ENCODE measurements at places on chromosomes 3 and 15.

GRCh38 chr3:195170496-195170895 is 100.5 kb downstream of the XXYLT1 start:
- DNase-seq: no peak

DNA sequence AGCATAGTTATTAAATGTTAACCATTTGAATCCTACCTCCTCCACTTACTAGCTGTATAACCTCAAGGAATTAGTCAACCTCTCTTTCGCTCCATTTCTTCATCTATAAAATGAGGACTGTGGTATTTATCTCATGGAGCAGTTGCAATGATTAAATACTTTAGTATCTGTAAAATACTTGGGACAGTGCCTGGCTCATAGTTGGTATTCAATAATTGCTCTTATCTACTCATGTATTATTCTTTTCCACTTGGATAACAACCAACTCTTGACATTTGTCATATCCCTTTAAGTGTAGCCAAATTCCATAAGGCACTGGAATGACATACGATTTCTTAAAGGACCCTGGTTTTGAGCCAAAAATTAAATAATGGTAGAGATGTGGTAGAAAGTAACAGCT is 72.0 kb downstream of the FSIP1 start:
- no peak for DNase-seq

DNA sequence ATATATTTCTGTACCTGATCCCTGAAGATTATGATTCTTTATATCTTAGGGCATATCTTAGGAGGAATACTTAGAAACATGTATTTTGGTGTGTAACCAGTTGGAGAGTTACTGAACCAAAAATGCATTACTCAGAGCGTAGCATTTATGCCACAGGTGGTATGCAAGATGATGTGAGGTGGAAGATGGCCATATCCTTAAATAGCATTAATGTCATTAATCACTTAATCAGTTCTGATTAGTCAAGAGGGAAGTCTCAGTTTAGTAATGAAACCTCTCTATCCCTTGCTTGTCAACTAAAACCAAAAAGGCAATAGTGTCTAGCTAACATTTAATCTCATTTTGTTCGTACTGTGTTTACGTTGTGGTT is 130.5 kb upstream of the PHLDB2 start:
- DNase-seq: no peak

- DNase-seq: no peak
Observed at GRCh38 chr3:31581660-31582059, 48.9 kb downstream of the STT3B start.

GRCh38 chr3:12832350-12833221 is 8.8 kb downstream of the RPL32 start:
- DNase-seq: no peak

- DNase-seq: no peak
Observed at GRCh38 chr3:45417930-45418847, 29.8 kb downstream of the LARS2 start.

GRCh38 chr3:74643636-74644035 is 29.2 kb upstream of the CNTN3 start:
- DNase-seq: peak; percentile 44

- no peak for DNase-seq
Observed at GRCh38 chr3:10408680-10409079, 87.8 kb upstream of the SEC13 start.

- no peak for DNase-seq
Observed at GRCh38 chr3:71160785-71161546, 422.6 kb downstream of the FOXP1 start.

- no peak for DNase-seq
Observed at GRCh38 chr3:107641572-107642307, 119.0 kb downstream of the BBX start.

GRCh38 chr15:84023636-84024035 is 211.9 kb upstream of the GOLGA6L4 start:
- peak; percentile 33 for DNase-seq

DNA sequence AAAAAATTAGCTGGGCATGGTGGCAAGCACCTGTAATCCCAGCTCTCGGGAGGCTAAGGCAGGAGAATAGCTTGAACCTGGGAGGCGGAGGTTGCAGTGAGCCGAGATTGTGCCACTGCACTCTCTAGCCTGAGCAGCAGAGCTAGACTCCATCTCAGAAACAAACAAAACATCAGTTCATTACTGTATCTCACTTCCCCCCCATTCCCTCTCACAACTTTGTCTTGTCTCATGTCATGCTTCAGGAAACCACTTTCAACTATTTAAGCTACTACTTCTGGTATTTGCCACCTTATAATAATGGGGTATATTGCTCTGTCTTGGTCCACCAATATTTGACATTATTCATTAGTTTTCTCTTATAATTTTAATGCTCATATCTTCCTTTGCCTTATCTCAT is 26.2 kb downstream of the PIK3CA start:
- no peak for DNase-seq

GRCh38 chr15:81419332-81419943 is 45.4 kb upstream of the TMC3 start:
- no peak for DNase-seq

DNA sequence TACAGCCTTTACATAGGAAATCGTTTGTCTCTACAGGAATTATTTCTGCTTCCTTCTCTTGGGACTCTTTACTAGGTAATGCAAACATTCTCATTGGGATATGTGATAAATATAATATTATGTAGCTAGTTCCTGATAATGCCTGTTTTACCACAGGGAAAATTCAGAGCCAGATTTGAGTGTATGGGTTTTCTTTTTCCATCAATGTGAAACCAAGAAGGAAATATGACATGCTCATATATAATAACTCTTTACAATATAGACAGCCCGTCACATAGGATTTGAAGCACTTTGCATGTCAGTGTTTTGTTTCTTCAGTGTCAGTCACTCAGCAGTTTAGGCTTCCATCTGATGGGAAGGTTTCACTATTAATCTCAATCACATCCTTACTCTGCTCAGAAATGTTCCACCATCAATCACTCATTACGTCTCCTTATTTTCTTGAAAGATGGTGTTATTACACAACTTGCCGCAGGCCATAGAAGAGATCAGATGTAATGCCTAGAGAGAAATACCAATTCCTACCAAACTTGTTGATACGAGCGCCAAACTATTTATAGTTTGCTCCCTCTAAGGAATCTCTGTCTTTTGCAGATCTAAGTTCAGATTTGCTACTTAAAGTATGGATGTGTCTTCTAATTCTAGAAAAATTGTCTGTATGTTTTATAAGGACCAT is 314.8 kb downstream of the DIPK2A start:
- no peak for DNase-seq

GRCh38 chr3:57224856-57225255 is 2.7 kb upstream of the APPL1 start:
- DNase-seq: no peak

- no peak for DNase-seq
Observed at GRCh38 chr3:156429125-156429524, 125.8 kb downstream of the SSR3 start.

GRCh38 chr15:70023064-70023768 is 74.5 kb downstream of the TLE3 start:
- DNase-seq: no peak

DNA sequence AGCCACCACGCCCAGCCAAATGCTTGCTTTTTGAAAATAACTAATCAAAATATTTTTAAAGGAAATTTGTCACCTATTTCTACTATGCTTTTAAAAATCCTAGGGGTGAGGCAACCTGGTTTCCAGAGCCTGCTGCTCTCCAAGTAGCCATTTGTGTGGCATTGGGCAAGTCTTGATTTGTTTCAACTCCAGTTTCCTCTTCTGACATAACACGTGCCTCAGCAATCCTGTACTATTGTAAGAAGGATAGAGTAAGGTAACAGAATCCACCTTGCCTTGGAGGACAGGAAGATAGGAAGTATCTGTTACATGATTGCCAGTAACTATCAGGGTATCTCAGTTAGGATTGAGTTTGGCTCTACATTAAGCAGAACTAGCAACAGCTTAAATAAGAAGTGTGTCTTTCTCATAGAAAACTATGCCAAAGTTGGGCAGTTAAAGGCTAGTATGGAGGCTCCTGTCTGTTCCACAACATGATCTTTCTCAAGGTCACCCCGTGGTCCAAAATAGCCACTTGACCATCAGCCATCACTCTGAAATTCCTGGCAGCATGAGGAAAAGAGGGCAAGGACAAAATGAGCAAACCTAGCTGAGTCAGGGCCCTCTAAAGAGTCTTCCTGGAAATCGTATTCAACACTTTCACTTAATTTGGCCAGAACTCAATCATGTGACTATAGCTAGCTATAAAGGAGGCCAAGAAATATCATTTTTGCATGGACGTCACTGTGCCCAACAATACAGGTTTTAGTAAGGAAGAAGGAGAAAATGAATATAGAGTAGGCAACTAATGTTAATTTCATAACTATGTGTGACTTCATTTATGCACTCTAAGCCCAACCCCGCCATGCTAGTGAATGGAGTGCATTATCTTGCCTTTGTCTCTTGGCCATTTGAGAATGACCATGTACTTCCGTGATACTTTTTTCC is 66.1 kb downstream of the HMG20A start:
- DNase-seq: no peak

DNA sequence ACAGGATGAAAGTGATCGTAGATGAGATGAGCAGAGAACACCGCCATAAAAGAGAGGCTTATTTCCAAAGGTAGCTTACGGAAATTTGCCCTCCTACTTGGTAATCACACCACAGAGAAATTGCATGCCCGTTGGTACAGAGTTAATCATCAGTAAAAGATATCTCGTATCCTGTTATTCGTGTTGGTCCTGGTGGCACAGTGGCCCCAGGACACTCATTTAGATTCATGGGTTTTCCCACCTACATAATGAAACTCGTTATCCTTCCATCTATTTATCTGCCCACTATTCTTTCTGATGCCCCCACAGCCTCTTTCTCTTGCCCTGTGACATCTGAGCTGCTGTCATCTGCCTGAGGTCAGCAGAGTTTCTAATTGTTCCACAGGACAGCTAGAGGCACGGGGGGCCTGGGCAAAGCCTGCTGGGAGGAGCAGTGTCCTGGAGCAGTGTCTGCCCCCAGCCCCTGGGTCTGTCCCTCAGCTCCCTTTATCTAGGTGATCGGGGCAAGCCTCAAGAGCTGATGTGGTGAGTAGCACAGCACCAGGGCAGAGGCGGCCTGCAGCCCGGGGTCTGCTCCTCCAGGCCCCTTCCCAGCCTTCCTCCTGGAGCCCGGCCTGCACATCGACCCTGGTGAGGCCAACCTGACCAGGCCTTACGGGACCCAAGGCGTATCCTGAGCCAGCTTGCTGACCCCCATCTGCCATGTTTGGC is 42.2 kb downstream of the PXYLP1 start:
- DNase-seq: no peak

DNA sequence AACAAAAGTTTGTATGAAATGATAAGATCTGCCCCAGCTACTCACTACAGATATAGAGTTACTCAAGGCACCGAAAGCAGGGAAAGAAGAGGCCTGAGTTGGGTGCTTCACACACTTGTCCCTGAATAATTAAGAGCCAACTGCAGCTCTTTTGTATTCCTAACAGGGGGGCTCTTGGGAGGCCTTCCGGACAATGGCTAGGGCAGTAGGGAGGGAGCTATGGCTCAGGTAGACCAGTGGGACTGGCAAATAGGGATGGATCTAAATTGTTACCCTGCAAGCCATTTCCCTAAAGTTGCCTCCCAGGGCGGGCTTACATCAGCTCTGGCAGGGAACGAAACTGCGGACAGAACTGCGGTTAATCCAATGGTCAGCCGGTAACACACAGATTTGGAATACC is 6.2 kb downstream of the SEMA5B start:
- no peak for DNase-seq

GRCh38 chr3:46893763-46894162 is 16.2 kb downstream of the PTH1R start:
- DNase-seq: no peak

DNA sequence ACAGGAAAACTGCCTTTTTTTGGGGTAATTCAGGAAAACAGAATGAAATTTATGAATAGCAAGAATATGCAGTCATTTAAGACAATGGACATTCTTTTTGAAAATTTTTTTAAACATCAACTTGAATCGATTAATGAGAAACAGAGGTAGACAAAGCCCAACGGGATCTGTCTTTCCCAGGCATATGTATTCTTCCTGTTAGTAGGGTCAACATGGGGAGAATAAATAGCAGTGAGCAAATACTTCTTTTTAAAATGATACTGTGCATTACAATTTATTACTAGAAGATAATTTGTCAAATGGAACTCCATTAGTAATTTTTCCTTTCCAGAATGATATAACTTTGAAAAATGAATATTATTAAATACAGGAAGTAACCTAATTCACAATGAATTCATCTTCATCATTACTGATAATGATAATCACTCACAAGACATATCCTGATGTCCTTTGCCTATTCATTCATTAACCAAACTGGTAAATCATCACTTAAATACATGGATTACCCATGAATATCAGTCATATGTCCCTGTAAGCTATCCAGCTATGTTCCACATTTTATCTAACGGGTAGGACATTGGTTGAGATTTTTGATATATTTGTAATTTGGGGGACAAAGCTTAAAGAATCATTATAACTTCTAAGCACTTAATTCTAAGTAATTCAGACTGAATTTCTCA is 209.2 kb upstream of the CDIN1 start:
- no peak for DNase-seq

GRCh38 chr15:47384776-47385175 is 332.5 kb upstream of the SEMA6D start:
- no peak for DNase-seq

DNA sequence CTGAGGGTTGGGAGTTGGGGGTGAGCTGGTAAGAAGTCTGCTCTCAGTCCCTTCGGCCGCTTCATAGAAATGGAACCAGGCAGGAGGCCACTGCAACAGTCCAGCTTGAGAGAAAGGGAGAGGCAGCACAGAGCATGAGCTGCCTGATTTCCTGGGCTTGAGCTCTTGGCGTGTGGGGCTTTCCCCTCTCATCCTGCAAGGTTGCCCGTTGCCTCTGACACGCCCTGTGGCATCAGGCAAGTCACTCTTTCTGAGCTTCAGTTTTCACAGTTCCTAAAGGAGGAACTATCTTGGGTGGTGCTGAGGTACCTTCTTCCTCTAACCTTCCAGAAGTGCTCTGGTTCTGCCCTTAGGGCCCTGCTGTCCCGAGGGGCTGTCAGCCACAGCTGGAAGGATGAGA is 4.9 kb downstream of the MESP2 start:
- DNase-seq: no peak

GRCh38 chr15:83747050-83747717 is 93.3 kb downstream of the ADAMTSL3 start:
- peak; percentile 7 for DNase-seq

DNA sequence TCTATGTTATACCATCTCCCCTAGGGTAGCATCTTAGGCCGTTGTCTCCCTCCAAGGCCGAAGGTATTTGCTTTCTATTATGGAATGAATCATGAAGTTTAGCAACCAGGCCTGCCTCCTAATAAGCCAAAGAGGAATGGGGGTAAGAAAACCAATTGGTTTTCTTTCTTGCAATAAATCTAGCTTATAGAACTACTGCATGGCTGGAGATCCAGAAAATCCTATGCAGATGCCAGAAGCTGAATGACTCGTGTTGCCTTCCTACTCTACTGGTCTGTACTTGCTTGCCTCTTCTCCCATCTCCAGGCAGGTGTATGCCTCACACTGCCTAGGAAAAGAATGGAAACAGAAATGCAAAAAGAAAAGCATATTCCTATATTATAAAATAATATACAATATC is 31.1 kb upstream of the IL16 start:
- no peak for DNase-seq

Data from endothelial cell (in vitro differentiated cells).